Heart left ventricle (tissue), 16 donors: ENCODE measurements at places on chromosomes 5 and 9. TPM values are rescaled to one million over a fixed set of nuclear protein-coding genes. Genes with fewer than 3 reads are reported as not detected.

DNA sequence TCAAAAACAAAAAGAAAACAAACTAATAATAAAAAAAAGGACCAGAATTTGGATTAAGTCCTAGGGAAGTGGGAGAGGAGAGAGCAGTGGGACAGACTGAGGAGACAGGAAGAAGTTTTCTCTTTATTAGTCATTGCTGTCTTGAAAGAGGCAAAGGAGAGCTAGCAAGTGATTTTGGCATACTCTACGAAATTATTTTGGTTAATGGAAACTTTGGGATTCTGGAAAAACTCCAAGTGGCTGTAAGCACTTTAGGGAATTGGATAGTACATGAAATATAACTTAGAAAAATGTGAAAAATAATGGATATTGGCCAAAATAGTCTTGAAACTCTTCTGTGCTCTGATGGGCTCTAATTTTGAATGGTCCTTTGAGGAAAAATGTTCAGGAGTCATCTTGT lies 1641.8 kb upstream of the WWC1 start:
- no peak for DNase-seq

- DNase-seq = no peak
These were observed 551 bp downstream of the N4BP3 start for GRCh38 chr5:178113841-178114324.

DNA sequence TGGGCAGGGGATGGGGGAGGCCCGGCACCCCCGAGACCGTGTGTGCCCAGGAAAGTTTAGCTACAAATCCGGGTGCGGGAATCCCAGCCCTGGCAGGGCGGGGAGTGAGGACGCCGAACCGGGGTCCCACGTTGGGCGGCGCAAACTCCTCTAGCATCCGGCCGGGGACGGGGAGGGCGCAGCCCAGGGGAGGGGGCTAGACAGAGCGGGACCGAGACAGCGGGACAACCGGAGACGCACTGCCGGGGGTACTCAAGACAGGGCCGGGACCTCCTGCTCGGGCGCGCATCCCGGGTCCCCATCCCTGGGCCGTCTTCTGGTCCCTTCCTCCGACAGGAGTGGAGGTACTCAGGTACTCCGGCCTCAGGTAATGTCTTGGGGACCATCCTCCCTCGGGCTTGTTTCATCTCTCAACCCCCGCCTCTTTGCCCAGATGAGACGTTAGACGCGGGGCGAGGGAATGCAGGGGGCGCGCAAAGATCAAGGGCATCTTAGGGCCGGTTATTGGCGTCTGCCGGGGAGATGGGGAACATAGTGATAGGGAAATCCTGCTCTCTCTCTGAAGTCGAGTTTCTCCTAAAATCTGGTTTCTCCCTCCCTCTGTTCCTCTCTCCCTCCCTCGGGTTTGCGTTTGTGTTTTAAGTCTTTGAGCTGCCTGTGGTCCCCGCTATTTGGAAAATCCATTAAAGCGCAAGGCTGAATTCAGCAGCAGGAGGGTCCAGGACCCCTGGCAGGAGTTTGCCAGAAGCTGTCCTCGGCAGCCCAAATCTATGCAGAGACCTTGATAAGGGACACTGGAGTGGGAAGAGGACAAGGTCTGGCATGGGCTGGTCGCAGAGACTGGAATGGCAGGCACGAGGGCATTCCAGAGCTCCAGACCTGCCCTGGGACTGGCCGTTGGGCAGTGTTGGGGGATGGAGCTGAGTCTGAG lies 815 bp downstream of the PDZD2 start:
- peak; percentile 60 for DNase-seq

- no peak for DNase-seq
These were observed 100.3 kb upstream of the ELAVL2 start for GRCh38 chr9:23926368-23926767.

- DNase-seq = no peak
These were observed 40.2 kb upstream of the FCN1 start for GRCh38 chr9:134957945-134958227.

- DNase-seq = peak; percentile 37
These were observed 31.7 kb downstream of the MRPL22 start for GRCh38 chr5:154972476-154973080.

GRCh38 chr9:131348631-131349521 lies 45.0 kb upstream of the PRRC2B start:
- no peak for DNase-seq

DNA sequence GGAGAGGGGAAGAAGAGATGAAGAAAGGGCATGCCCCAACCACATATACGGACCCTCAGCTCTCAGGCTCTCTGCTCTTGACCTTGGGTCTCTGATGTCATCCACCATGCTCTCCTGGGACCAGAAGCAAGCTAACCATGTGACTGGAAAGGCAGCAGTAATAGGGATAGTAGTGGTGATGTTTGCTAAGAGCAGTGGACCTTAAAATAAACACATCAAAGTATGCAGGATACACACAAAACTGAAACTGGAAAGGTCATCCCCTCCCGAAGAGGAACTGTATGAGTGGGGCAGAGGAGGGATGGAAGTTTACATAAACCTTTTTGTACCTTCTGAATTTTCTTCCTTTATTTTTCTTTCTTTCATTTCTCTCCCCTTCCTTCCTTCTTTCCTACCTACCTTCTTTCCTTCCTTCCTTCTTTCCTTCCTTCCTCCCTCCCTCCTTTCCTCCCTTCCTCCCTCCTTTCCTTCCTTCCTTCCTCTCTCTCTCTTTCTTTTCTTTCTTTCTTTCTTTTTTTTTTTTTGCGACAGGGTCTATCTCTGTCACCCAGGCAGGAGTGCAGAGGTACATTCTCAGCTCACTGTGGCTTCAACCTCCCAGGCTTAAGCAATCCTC lies 8.1 kb upstream of the PTPN3 start:
- no peak for DNase-seq

SHISAL2B gene
- not detected for polyA plus RNA-seq

DBH gene
- not detected for polyA plus RNA-seq

MARCOL gene
- polyA plus RNA-seq = not detected

PLAC8L1 gene
- not detected for polyA plus RNA-seq

TMC1 gene
- polyA plus RNA-seq = not detected

MED27 gene
- 14.4 TPM for polyA plus RNA-seq
